Cardiac fibroblast (primary cell): ENCODE measurements at places on chromosomes 7 and 10.
A peak's percentile ranks its signal among the peaks of the same experiment; 100 is the strongest.

DNA sequence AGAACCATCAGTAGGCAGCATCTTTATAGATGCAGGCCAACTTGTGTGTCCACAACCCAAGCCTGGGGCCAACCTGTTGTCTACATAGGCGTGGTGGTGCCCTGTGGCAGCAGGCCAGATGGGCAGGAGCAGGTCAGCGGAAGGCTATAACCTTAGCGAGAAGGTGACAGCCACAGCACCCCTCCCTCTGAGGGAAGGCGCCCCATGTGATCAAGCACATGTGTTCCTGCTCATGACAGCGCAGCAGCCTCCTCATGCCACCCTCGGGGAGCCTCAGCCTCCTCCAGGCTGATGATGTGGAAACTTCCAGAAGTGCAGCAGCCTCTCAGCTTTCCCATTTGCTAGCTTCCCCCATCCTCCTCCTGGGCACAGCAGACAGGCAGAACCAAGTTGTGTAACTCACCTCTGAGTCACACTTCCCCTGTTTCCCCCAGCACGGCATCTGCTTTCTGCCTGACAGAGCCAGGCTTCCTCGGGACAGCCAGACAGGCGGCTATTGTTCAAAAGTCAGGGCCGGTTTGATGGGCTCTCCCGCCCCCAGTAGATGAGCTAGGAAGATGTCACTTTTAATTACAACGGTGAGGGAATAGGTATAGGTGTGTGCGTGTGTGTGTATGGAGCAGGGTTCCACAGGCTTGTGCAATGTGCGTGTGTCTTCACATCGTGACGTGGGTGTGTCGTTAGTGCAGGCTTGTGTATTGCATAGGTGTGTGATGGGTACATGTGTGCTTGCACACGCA, 312.0 kb upstream of the ZMIZ1 start:
- peak; percentile 97 for DNase-seq

DNA sequence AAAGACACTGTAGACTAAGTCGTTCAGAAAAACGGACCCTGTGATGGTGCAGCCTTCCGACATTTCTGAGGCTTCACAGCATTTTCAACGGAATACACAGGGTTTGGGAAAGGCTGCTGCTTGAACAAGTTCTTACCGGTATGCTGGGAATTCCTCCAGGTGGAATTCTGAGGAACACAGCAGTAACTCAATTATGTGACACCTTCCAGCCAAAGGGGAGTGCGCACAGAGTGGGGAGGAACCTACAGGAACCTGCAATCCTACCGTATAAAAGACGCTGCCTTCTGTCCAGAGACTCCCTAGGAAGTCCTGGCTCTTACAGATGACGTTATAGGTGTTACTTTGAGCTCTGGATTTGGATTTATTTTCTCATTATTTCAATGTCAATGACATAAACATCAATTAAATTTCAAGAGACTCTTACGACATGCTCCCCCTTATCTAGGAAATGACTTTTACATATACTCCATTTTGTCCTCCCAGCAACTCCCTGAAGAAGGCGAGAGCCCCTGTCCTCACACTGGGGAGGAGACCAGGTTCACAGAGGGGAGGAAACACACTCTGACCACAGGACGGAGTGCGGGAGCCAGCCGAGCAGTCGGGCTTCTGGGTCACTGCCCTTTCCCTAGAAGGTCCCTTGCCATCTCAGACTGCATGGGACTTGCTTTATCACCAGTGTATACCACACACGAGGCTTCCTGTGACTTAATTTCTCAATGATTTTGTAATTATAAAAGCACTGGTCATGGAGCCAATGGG, 27.9 kb downstream of the VIPR2 start:
- no peak for DNase-seq

- peak; percentile 12 for DNase-seq
Measured at GRCh38 chr10:17115683-17116082, 13.9 kb downstream of the CUBN start.

- DNase-seq = peak; percentile 7
Measured at GRCh38 chr10:27661514-27662286, 83.9 kb downstream of the MKX start.

GRCh38 chr7:19145434-19146115, 354 bp upstream of the FERD3L start:
- DNase-seq = no peak

DNA sequence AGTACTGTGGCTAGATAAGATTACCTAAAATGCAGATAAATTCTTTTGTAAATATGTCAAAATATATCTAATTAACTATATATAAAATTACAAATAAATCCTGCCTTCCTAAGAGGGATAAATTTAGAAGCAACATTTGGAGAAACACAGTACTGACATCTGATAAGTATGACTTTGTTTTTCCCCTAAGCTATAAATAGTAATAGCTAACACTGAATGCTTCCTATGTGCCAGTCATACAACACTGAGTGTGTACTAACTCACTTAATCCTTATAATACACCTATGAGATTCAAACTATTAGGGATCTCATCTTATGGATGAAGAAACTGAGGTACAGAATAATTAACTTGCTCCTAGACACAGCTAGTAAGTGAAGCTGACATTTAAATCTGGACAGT, 733.4 kb downstream of the MAGI2 start:
- no peak for DNase-seq

GRCh38 chr10:72597897-72598296, 28.0 kb downstream of the MICU1 start:
- DNase-seq = no peak

DNA sequence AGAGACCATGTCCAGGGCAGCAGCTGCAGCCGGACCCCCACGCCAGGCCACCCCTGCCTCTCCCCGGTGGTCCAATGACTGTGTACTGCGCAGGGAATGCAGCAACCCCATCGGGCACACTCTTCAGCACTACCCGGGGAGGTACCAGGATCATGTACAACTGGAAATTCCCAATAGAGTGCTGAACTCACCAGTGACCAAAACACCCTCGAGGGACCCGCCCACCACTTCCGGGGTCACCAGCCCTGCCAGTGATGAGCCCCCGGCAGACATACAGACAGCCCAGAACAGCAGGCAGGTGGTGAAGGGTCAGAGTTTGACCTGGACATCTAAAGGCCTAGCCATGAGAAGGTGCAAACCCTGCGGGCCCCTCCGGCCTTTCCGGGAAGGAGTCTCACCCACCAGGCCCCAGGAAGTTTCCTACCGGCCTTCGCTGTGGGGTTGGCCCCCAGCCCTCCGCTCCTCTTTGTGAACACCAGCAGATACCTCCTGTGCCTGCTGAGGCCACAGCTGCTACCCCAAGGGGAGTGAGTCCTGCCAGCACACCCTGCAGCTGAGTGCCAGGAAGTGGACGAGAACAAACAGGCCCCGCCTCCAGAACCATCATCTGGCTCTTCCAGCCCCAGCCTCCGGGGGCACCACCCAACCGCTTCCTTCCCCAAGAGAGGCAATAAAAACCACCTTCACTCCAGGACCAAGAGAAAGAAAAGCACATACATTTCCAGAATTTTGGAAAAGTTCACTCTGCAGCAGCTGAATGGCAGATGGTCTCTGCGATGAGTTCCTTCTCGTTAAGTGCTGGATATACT, 5.0 kb upstream of the ANKRD61 start:
- DNase-seq = peak; percentile 58

GRCh38 chr10:24778298-24778697, 54.6 kb upstream of the ARHGAP21 start:
- DNase-seq = no peak
